ENCODE measurements at places on chromosomes 12 and 14.

DNA sequence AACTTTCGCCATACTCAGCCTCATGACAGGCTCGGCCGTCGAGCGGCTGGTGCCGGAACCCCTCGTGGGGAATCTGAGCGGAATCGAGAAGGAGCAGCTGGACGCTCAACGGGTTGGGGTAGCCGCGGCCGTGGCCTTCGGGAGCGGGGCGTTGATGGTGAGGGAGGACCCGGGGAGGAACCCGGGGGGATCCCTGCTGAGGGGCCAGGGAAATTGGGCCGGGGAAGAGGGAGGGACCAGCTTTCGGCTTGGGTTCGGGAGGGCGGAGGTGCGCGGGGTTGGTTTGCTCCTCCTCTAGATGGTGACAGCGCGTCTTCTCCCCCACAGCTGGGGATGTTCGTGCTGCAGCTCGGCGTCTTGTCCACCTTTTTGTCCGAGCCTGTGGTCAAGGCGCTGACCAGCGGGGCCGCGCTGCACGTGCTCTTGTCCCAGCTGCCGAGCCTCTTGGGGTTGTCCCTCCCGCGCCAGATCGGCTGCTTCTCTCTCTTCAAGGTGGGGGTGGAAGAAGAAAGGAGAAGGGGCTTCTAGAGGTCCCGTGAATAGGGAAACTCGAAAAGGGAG lies 9.8 kb downstream of the ARHGEF25 start:
- no peak for DNase-seq

DNA sequence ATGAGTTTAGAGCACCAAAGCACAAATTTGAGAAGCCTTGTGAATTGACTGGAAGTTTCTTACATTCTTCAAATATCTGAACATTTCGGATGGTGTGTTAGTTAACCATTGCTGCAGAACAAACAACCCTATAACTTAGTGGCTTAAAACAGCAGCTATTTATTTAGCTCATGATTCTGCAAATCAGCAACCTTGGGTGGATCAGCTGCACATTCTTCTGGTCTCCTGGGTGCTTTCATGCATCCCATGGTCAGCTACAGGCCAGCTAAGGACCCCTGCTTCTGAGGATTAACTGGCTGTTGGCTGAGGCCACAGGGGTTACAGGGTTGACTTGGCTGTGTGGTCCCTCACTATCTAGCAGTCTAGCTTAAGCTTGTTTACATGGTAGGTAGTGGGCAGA lies 114.0 kb upstream of the HIF1A start:
- no peak for DNase-seq

GRCh38 chr12:64882687-64883086 lies 58.2 kb downstream of the TBC1D30 start:
- DNase-seq, result no peak

GRCh38 chr12:95703986-95704385 lies 86.6 kb downstream of the NTN4 start:
- no peak for DNase-seq

GRCh38 chr14:51302295-51303030 lies 62.4 kb downstream of the TMX1 start:
- DNase-seq, result no peak

- peak; percentile 41 for DNase-seq
These were observed 11.4 kb upstream of the DNAL1 start for GRCh38 chr14:73633116-73634010.

All from HS-27A (cell line).